Ureter (tissue), 1 donor: ENCODE measurements at places on chromosomes 11 and 22. TPM values are rescaled to one million over a fixed set of nuclear protein-coding genes. Genes with fewer than 3 reads are reported as not detected.

Gene UBTFL1
- total RNA-seq: not detected

DNA sequence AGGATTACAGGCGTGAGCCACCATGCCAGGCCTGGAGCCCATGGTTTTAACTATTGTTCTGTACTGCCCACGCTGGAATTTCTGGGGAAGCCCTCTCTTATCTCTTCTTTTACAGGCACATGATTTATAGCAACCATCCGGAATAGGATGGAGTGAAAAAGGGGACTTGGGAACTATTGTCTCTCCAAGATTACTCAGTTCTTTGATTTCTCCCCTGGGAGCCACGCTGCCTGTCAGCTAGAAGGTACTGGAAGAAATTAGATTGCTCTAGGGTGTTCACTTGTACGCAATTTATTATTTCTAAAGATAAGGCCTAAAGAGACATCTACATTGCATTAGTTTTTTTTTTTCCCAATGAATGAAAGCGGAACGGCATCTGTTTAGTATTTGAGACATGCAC, 65.6 kb upstream of the PTPRJ start:
- DNase-seq: no peak

Gene BATF2
- total RNA-seq: 4.6 TPM

Gene PRCP
- total RNA-seq: 92.6 TPM

DNA sequence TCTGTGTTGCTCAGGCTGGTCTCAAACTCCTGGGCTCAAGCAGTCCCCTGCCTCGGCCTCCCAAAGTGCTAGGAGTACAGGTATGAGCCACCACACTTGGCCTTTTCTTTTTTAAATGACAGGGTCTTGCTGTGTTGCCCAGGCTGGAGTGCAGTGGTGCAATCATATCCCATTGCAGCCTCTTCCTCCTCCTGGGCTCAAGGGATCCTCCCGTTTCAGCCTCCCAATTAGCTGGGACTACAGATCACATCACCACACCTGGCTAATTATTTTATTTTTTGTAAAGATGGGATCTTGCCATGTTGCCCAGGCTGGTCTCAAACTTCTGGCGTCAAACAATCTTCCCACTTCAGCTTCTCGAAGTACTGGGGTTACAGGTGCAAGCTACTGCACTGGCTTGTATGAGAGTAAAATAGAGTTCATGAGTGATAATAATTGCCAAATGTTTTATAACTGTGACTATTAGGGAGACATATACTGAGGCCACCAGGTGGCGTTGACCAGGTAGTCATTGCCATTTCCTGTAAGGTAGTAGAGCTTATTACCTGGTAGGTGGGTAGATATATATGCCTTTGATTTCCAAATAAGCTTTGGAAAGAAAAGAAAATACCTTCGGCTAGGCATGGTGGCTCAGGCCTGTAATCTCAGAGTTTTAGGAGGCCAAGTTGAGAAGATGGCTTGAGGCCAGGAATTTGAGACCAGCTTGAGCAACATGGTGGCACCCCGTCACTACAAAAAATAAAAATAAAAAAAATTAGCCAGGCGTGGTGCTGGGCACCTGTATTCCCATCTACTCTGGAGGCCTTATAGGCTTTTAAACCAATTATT, 5.4 kb downstream of the FDX1 start:
- no peak for DNase-seq

- no peak for DNase-seq
Observed at GRCh38 chr11:123218451-123218850, 23.4 kb upstream of the CLMP start.

DNA sequence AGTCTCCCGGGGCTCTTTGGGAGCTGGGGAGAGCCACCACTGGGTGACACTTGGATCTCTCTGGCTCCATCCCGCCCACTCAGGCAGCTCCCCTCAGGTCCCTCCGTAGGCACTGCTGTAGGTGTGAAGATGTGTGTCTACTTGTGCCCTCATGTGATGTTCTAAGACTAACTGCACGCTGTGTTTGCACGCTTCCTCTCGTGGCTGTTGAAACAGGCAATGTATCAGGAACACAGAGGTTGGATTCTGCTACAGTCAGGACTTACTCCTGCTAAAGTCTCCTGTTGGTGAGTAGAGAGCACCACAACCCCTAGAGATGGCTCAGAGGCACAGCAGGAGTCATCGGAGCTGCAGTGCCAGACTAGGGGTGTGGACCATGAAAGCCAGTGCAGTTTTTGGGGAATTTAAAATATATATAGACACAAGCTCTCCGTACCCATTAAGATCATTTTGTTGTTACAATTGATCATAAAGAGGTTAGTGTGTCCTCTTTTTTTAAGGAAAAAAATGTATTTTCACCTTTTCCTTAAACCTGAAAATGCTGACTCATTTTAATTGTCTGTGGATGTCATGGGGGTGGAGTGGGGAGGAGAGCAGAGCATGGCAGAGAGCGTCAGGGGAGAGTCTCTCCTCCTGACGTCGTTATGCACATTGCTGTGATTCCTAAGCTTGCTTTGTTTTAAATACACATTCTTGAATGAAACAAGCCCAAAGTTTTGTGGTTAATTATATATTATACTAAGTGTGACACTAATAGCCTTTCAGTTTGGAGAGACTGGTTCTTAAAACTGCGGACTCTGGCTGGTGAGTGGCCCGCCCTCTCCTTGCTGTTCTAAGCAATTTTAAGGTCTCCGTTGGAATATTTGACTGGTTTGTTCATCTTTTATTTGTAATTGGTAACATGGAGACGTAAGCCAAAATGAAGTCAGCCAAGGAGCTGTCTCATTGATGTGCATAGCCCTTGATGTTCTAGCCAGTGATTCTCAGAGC, 16.2 kb upstream of the CTTN start:
- no peak for DNase-seq

Gene ZBTB44
- 62.3 TPM for total RNA-seq

DNA sequence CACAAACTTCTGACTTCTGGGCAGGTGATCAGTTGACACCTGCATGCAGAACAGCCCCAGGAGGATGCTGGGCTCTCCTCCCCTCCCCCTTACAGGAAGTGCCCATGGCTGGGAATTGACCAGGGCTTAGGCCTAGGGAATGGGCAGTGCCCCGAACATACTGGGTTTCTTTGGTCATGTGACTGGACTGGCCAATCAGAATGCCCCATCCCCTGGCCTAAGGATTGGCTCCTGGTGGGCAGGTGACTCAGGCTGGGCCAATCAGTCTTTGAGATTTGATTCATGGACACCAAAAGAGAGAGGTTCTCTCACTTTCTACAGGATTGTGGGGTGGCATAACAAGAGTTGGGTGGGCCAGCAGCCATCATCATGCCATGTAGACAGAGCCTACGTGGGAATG, 37.1 kb downstream of the MCM5 start:
- no peak for DNase-seq

Gene PCF11
- 106 TPM for total RNA-seq

Gene F2
- not detected for total RNA-seq

GRCh38 chr22:50062509-50063135, 4.5 kb upstream of the TTLL8 start:
- DNase-seq: no peak

DNA sequence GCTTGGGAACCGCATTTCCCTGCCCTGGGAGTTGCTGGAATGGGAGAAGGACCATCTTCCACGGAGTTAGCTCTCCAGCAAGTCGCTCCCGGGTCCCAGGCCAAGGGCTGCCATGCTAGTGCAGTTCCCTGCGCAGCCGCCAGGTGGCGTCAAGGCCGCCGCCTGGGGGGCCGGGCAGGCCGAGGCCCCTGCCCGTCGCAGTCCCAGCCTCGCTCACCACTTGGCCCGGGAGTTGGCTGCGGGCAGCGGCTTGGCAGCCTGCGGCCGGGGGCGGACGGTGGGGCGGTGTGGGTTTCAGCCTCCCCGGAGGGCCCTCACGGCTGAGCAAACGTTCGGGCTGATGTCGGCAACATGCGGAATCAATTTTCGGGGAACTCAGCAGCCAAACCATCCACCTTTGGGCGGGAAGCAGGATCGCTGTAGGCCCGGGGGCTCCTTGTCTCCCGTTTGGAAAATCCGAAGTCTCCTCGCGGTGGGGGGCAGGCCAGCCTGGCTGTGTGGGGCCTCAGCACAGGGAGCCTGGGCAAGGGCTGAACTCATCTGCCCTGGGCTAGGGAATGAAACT, 415.1 kb downstream of the SOX6 start:
- no peak for DNase-seq

Gene MYOD1
- total RNA-seq: not detected

Gene BARX2
- 0.55 TPM for total RNA-seq

- DNase-seq: no peak
Observed at GRCh38 chr22:39666926-39667325, 96.4 kb downstream of the CACNA1I start.

Gene ELFN2
- total RNA-seq: 0.10 TPM
